ENCODE measurements at places on chromosomes 2 and 18.
A peak's percentile ranks its signal among the peaks of the same experiment; 100 is the strongest.

DNA sequence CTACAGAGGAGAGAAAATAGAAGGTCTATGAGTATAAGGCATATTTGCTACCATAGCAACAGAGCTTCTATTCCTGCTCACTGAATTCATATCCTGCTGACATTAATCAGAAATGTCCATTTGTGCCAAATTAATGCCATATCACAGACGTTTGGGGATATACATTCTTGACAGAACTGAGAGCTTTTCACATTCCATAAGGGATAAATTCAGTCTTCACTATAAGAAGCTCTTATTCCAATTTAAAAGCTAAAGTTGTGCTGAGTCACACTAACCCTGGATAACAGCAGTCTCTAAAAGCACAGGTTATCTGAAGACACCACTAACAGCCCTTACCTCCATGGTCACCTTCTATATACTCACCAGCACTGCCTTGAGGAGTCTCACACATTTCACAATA, 178.1 kb downstream of the RAB3GAP1 start:
- no peak for DNase-seq

- no peak for DNase-seq
Measured at GRCh38 chr2:120847700-120848321, 112.1 kb downstream of the GLI2 start.

DNA sequence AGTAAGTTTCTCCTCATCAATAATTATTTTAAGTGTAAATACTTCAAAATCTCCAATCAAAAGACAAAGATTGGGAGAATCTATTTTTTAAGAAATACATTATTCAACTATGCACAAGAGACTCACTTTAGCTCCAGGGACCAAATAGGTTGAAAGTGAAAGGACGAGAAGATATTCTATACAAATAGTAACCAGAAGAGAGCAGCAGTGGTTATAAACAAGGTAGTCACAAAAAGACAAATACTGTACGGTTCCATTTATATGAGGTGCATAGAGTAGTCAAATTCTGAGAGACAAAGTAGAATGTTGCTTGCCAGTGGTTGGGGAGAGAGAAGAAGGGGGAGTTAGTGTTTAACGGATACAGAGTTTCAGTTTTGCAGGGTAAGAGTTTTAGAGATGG, 69.8 kb downstream of the POU3F3 start:
- no peak for DNase-seq

GRCh38 chr18:22558945-22559385, 141.2 kb upstream of the CTAGE1 start:
- DNase-seq = peak; percentile 69

GRCh38 chr2:52477166-52477565, 1290.4 kb upstream of the CHAC2 start:
- DNase-seq = no peak

- DNase-seq = no peak
Measured at GRCh38 chr18:60746491-60746890, 373.9 kb upstream of the MC4R start.

DNA sequence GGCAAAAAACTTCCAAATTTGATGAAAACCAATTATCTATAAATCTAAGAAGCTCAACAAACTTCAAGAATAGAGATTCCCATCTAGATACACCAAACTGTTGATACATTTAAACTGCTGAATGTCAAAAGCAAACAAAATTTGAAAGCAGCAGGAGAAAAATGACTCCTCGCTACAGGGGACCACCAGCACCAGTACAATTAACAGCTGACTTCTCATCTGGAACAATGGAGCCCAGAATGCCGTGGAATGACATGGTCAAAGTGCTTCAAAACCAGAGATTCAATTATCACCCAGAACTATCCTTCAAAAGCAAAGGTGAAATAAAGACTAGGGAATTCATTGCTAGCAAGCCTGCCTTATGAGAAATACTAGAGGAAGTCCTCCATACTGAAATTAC, 11.6 kb downstream of the SRSF7 start:
- no peak for DNase-seq

- no peak for DNase-seq
Measured at GRCh38 chr2:79368116-79368630, 144.7 kb upstream of the CTNNA2 start.

GRCh38 chr2:3406501-3406900, 27.0 kb downstream of the TRAPPC12 start:
- DNase-seq = no peak
